ENCODE measurements at places on chromosomes 1 and 21.
A peak's percentile ranks its signal among the peaks of the same experiment; 100 is the strongest.

DNA sequence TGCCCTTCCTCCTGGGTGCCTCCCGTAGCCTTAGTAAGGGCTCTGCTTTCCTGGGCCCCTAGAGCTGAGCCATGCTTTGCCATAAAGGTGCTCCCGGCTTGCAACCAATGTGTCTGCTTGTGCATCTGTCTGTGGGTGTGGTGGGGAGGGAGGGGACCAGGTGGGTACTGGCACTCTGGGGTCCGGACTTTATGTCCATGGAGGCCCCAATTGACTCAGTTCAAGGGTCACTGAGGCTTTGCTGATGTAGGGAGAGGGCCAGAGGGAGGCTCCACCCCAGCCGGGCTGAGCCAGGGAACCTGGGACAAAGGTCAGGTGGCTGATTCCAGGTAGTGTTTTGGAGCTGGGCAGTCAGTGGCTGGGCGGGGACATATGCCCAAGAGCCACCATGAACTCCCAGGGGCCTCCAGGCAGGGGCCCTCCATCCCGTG lies 15.0 kb downstream of the TNFRSF25 start:
- no peak for DNase-seq

DNA sequence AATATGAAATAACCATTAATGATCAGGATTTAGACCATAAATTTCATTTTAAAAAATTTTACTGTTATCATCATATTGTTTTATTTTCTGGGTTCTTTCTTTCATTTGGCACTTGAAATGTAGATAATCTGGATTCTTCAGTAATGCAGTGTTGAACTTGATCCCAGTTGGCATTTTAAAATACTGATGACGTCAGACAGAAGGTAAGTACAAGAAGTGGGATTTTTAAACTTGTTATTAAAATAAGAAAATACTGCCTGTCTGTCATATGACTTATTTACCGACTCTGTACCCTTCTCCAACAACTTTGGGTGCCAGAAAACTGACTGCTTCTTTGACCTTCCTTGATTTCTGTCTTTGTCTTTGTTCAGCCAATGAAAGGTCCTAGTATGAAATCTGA lies 415.1 kb upstream of the NEGR1 start:
- DNase-seq, result no peak

DNA sequence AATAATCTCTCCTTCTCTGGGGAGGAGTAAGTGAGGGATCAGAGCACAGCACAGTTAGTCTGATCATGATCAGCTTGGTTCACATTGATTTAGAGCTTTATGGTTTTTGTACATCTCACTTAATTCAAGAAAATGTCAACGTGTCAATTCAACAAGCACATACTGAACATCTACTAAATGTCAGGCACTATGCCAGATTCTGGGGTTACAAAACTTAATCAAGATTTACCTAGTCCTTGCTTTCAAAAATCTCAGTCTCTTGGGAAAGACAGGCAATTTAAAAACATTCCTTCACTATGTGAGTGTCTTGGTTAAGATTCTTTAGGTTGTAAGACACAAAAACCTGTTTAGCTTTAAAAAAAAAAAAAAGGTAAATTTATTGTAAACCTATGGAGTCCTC lies 181.4 kb downstream of the AK5 start:
- no peak for DNase-seq

GRCh38 chr1:172733815-172734214 lies 74.9 kb downstream of the FASLG start:
- DNase-seq, result no peak

DNA sequence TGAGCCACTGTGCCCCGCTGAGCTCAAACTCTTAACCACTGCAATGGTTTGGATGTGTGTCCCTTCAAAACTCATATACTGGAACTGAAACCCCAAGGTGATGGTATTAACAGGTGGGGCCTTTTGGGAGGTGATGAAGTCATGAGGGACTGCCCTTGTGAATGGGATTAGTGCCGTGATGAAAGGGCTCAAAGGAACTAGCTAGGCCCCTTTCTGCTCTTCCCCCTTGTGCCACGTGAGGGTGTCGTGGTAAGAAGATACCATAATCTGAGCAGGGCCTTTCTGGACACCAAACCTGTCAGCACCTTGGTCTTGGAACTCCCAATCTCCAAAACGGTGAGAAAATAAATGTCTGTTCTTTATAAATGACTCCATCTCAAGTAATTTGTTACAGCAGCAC lies 45.5 kb upstream of the SPOCD1 start:
- DNase-seq, result no peak

- DNase-seq, result no peak
Observed at GRCh38 chr1:109628540-109629321, 9.1 kb downstream of the AMPD2 start.

DNA sequence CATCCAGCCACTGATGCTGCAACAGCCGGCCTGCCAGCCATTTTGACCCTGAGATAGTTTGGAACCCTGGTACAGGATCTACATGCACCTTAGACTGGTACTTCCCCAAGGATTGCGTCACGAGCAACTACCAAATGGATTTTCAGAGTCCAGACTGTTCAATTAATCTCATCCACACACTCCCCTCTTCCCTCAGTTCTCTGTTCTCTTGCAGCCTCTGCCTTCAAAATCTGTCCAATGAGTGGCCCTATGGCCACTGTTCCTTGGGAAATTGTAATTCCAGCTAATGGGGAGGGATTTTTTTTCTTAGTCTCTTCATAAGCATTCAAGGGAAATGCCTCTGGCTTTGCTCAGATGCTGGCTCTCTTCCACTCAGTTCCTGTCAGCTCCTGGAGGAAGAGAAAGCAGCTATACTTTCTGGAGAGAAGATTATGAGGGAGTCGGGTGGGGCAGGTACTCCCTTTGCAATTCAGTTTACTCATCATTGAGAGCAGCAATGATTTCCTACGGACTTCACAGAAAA lies 19.8 kb upstream of the UAP1 start:
- peak; percentile 72 for DNase-seq

DNA sequence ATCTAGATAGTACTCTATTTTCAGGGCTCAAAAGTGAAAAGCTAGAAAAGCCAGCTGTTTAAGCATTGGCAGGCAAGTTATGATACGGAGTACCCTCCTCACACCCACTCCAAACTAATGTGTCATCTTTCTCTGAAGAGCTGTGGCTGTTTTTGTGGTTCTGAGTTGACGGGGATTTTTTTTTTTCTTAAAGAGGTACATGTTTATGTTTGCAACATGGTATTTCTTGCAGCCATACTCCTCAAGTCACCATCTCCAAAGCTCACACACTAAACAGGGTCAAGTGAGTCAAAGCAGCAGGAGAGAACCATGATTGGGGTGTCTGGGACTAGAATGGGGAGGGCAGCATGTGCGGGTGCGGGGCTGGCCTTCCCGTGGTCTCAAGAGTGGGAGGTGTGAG lies 347.2 kb downstream of the DISC1 start:
- no peak for DNase-seq

GRCh38 chr1:62178372-62178771 lies 16.3 kb upstream of the L1TD1 start:
- no peak for DNase-seq

DNA sequence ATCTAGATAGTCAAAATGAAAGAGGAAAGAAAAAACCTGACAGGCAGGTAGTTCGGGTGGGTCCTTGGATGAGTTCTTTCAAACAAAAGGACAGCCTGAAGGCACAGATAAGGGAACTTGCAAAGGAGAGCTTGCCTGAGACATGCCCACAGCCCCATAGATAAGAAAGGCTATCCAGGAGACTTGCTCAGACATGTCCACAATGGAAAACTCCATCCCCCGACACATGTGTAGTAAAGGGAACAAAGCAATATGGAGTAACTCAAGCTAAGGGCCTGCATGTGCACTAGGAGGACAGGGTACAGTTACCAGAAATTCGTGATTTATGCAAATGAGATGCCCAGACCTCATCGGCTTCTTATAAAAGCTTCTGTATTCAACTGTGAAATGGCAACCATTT lies 281.5 kb downstream of the NEGR1 start:
- no peak for DNase-seq

GRCh38 chr1:161887730-161888287 lies 121.7 kb downstream of the ATF6 start:
- no peak for DNase-seq

GRCh38 chr1:25217015-25217414 lies 15.3 kb downstream of the SYF2 start:
- DNase-seq, result no peak

DNA sequence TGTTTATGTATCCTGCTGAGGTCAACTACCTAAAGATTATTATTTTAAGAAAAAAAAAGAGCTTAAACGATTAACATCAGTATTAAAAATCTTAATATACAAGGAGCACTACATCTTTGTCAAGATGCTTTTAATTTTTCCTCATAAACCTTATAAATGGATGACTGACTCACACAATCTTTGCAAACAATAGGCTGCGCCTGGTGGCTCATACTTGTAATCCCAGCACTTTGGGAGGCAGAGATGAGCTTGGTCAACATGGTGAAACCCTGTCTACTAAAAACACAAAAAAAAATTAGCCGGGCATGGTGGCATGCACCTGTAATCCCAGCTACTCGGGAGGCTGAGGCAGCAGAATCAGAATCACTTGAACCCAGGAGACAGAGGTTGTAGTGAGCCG lies 1.7 kb downstream of the KHDC4 start:
- DNase-seq, result no peak

DNA sequence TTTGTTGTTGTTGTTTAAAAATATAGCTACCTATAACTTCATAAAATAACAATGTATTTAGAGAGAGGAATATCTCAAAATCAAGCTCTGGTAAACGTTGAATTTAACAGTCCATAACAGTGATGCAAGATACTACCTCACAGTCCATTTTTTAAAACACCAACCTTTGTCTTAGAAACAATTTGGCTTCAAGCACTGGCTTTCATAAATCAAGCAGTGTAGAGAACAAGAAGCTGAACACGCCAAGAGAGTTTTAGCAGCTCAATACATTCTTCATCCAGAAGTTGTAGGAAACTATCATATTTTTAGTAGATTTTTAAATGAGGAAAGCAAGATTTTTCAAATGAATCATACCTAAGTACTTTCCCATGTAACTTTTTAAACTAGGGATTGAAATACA lies 334.3 kb upstream of the ADAMTS5 start:
- no peak for DNase-seq

DNA sequence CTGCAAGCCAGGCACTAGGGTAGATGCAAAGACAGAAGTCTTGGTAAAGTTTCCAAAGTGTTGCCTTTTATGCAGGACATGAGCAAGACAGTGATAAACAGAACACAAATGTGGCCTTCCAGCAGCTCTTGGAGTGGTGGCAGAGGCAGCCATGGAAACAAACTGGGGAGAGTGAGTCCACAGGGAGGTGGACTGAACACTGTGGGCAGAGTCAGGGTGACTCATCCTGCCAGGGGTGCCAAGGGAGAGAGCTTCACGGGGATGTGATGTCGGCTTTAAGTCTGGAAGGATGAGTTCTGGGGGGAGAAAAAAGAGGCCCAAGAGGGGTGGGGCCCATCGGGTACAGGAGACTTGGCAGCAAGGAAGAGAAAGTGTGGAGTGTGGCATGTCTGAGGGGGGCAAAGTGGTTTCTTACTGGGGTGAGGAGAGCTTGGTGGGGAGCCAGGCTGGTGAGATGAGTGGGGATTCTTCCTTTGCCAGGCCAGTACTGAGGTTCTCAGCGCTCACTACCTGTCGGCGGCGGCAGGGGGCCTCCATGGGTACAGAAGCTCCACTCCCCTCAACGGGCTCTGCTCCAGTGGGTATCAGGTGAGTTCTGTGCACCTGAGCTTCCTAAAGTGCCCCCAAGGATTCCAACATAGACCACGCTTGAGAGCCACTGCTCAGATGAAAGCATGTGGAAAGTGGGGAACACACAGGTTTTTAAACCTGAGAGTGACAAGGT lies 41.8 kb downstream of the KIAA0040 start:
- DNase-seq, result no peak

DNA sequence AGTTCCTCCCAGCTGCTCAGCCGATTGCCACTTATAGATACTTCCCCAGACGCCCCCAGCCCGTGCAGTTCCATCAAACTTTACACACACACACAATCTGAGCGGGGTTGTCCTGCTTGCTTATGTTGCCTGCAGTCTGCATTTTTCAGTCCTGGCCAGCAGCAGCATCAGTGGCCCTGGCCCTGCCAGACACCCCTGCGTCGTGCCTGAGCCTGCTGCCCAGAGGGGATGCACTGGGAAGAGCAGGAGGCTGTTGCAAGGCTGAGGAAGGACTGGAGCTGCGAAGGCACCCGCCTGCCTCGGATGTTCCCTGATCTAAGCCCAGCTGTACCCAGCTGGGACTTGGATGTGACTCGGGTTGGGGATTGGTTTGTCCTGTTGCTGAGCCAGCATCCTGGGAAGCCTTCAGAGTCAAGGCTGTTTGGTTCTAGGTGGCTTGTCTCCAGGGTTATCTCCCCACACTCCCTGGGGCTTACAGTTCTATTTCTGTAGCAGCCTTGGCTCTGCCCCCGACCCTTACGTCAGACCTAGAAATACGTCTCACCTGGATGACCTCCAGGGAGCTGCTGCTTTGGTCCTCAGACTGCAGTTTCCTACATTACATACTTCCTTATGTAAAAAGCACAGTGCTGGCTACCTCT lies 42.3 kb downstream of the MAN1C1 start:
- no peak for DNase-seq

DNA sequence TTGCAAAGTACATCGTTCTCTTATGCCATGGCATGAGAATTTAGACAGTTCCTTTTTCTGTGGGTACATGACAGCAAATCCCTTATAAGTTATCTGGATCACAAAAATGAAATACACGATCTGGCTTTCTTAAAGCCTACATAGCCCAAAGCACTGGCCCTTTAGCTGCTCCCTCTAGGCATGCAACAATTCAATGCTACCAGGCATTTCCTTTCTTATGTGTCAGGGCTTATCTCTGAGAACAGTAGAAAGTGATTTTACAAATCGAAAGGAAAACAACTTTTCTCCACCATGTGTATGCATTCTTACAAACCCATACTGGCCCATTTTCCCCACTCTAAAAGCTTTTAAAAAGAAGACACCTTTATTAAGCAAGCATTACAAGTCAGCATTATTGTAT lies 139.7 kb downstream of the GRIK1 start:
- no peak for DNase-seq

DNA sequence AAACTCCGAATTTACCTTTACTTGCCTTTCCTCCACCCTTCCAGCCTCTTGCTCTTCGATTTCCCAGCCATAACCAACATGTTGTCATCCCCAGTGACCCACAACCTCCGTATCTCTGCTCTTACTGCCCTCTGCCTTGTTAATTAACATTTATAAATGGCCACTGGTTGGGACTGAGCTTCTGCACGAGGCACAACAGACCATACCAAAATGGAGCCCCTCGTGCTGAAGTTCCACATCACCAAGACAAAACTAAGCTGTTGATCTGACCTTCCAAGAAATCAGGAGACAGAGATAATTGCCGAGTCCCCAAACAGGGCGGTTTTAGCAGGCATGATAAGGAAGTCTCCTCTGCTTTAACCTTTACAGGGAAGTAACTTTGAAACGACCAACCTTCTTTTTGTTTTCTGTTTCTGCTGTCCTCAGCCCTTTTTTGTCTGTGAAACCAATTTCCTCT lies 71.9 kb downstream of the NMNAT2 start:
- no peak for DNase-seq

Measured in amniotic stem cell (primary cell).